ENCODE measurements at places on chromosomes 12 and 14. TPM values are rescaled to one million over a fixed set of nuclear protein-coding genes. Genes with fewer than 3 reads are reported as not detected.

- DNase-seq = no peak
Measured at GRCh38 chr12:26370098-26370497, 174.7 kb downstream of the SSPN start.

- DNase-seq = no peak
Measured at GRCh38 chr14:57634335-57634734, 140.7 kb upstream of the CCDC198 start.

DNA sequence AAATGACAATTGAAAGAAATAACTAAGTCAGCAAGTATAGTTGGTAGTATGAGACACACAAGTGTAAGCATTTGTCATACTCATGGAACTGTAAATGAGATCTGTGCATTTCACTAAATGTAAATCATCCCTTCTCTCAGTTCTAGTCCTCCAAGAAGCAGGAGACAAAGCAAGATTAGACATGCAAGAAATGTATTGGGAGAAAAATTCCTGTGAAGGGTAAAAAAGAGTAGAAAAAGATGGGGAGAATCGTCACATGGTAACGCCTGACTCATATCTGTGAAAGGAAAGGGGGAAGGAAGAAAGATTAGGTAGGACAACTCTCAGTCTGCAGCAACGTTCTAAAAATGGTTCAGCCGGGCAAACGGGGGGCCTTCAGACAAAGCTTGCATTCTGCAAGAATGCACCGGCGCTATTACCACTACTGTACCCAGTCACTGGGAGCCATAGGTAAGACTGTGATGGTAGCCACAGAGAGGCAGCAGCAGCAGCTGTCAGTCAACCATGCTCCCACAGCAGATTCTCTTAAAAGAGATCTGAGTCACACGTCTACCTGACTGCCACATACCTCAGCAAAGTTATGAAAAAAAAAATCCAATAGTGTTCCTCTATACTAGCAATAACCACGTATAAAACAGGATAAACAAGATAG, 18.0 kb upstream of the RFX4 start:
- no peak for DNase-seq

GRCh38 chr14:29798108-29798663, 129.5 kb downstream of the PRKD1 start:
- DNase-seq = no peak

DNA sequence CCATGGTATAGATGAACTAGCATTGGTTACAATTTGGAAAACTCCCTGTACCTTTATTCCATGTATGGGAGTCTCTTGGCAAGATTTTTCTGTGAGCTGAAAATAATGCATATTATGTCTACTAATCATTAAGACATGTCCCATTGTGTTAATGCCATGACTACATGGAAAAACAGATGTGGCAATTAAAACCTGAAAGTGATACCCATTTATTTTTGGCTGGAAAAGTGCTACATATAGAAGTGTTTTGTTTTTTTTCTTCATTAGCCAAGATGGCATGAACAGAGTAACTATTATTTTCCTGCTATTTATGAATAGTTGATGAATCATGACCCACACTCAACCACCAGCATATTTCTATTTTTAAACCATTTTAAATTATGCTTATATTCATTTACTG, 58.2 kb downstream of the ALG10B start:
- DNase-seq = no peak

DNA sequence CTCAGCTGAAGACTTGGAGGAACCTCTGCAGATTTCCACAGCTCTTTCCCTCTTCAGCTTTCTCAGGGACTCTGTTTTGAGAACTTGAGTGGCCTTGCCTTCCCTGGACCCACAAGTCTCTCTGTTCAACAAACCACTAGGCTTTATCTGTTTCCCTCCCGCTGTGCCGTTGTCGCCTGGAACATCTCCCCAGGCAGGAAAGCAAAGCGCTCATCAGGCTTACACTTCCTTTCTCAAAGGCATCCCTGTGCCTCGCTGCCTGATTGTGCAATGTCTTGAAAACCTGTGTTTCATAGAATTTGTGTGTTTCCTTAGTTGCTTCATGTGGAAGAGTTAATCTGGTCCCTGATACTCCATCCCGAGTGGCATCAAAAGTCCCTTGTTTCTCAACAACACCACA, 64.1 kb downstream of the PPM1A start:
- DNase-seq = no peak

- DNase-seq = no peak
Measured at GRCh38 chr12:70052931-70053497, 190.2 kb upstream of the CNOT2 start.

- DNase-seq = no peak
Measured at GRCh38 chr14:31128601-31129526, 78.7 kb downstream of the HECTD1 start.

- DNase-seq = no peak
Measured at GRCh38 chr12:72246370-72246769, 25.8 kb upstream of the TRHDE start.

- no peak for DNase-seq
Measured at GRCh38 chr12:26283617-26284016, 88.2 kb downstream of the SSPN start.

DNA sequence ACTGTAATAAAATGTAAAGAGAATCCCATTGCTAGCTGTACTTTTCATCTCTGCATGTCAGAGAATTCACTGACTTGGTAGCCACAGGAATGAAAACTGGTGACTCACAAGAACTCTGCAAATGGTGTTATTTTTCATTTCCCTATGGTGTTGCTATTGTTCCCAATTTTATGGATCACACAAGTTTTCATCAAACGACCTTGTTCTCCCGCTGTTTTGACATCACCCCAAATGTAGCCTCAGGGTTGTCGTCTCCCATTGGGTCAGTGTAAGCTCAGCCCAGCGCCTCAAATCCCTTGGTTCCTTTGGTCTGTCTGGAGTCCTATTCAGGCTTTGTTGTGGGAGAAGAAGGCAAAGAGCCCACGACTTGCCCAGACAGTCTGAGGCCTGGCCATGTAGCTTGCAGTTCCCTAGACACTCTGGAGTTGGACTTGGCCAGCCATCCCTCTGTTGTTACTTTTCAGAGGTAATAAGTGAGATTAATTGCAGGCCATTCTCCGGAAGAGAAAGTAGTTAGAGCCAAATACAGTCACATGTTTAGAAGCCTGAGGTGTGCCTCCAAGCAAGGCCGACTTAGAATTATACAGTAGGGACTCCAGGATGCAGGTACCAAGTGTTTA, 159.2 kb downstream of the TGFB3 start:
- DNase-seq = peak; percentile 61

GRCh38 chr12:617304-617915, 45.8 kb downstream of the NINJ2 start:
- peak; percentile 69 for DNase-seq

DNA sequence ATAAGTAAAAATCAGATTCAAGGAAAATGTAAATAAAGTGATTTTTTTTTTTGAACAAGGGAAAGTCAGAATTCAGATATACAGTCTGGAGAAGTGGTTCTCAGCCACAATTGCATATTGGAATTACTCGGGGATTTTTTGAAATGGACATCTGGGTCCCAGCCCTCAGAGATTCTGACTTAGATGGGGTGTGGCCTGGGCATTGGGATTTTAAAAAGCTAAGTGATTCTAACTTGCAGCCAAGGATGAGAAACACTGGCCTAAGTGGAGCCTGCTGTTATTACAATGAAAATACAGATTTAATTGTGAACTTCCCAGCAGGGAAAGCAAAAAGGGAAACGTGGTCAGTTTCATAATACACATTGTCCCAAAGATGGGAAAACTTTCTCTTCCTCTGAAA, 273.8 kb downstream of the TTC8 start:
- no peak for DNase-seq

GRCh38 chr14:68561531-68562007, 231.3 kb downstream of the ZFP36L1 start:
- DNase-seq = no peak

- no peak for DNase-seq
Measured at GRCh38 chr14:24437736-24438067, 4.9 kb downstream of the SDR39U1 start.

DNA sequence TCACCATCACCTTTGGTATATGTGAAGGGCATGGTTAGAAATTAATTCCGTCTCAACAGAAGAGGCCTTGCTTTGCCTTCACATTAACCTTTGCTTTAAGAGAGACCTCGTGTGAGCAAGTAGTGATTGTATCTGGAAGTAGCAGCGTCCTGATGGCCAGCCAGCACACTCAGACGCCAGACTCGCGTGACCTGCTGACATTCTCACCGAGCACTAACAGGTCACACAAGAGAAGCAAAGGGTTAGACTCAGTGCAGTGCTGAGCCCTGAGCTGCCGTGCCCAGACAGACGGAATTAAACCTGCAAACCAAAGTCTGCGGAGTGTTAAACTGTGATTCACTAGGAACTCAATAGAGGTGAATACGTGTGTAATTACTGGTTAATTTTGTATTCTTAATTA, 40.1 kb upstream of the MMP17 start:
- no peak for DNase-seq

DNA sequence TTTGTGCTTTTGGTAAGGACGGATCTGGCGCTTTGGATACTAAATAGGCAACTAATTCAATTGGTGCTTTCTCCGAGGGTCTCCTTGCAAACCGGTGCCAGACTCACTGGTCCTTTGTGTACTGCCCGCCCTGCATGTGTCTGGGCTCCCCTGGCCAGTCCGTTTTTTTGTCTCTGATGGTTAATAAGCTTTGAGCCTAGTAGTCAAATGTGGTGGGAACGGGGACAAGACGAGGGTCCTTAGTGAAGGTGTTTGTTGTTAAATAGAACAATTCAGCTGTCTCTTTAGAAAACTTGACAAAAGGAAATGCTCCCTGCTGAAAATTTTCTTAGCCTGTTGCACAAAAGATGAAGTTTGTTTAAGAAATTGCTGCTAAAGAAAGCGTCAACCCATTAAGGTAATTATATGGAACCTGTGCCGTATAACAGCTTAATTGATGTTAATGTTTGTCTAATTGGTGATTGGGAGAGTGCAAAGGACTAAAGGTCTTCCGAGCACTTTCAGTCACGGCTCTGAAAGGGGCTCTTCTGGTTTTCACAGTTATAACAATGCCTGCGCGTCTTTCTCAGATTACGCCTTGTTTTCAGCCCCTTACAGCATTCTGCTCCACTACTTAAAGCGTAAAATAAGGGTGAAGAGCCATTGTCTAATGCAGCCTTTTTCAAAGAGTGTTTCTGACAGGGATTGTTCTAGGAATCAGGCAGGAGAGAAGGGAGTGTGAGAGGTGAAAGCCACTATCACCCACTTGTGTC, 537.4 kb downstream of the PRKD1 start:
- DNase-seq = no peak

- no peak for DNase-seq
Measured at GRCh38 chr12:130128790-130129735, 33.2 kb upstream of the FZD10 start.

GRCh38 chr12:89179983-89180382, 172.3 kb downstream of the DUSP6 start:
- DNase-seq = no peak

GRCh38 chr12:56801661-56802622, 38.8 kb downstream of the HSD17B6 start:
- no peak for DNase-seq

DNA sequence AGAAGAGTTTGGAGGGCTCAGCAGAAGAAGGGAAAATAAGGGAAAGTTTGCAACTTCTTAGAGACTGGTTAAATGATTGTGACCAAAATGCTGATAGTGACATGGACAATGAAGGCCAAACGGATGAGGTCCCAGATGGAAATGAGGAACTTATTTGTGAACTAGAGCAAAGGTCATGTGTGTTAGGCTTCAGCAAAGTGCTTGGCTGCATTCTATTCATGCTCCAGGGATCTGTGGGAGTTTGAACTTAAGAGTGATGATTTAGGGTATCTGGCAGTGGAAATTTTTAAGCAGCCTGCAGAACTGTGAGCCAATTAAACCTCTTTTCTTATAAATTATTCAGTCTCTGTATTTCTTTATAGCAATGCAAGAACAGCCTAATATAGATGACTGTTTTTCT, 88.9 kb upstream of the ARHGAP5 start:
- DNase-seq = no peak

Gene GPR135
- total RNA-seq = 7.4 TPM

Gene KRT2
- total RNA-seq = not detected

Gene CEBPE
- 0.29 TPM for total RNA-seq

Gene PPFIA2
- total RNA-seq = 46.6 TPM

Gene RHEBL1
- total RNA-seq = 0.55 TPM

Gene SLC6A13
- total RNA-seq = 0.90 TPM

Gene DDHD1
- total RNA-seq = 21.1 TPM

Gene CRIP1
- total RNA-seq = 236 TPM

Gene GLT1D1
- 0.78 TPM for total RNA-seq

Gene TAS2R46
- total RNA-seq = 3.3 TPM

Gene CMTM5
- not detected for total RNA-seq

Gene YARS2
- total RNA-seq = 11.5 TPM

Gene TPCN1
- 128 TPM for total RNA-seq

Gene ERP27
- 1.3 TPM for total RNA-seq

Gene KRT83
- total RNA-seq = not detected

Data from aorta (tissue), 5 donors.